ENCODE measurements at places on chromosomes 5 and 9. TPM values are rescaled to one million over a fixed set of nuclear protein-coding genes. Genes with fewer than 3 reads are reported as not detected.

- no peaks in the 10 kb centered on the region for H3K27me3 ChIP-seq
- H3K4me3 ChIP-seq = no peak overlapping the region
- no peak for DNase-seq
- H3K27ac ChIP-seq = no peak overlapping the region
- H3K4me1 ChIP-seq = no peaks in the 10 kb centered on the region
Observed at GRCh38 chr5:74286734-74287695, 353.5 kb downstream of the ENC1 start.

GRCh38 chr9:131809941-131810344 lies 70.1 kb upstream of the RAPGEF1 start:
- H3K4me3 ChIP-seq = no peak overlapping the region
- H3K27me3 ChIP-seq = no peaks in the 10 kb centered on the region
- peaks cover 3% of the 10 kb centered on the region for H3K36me3 ChIP-seq
- H3K4me1 ChIP-seq = peaks cover 36% of the 10 kb centered on the region
- H3K27ac ChIP-seq = no peak overlapping the region

DNA sequence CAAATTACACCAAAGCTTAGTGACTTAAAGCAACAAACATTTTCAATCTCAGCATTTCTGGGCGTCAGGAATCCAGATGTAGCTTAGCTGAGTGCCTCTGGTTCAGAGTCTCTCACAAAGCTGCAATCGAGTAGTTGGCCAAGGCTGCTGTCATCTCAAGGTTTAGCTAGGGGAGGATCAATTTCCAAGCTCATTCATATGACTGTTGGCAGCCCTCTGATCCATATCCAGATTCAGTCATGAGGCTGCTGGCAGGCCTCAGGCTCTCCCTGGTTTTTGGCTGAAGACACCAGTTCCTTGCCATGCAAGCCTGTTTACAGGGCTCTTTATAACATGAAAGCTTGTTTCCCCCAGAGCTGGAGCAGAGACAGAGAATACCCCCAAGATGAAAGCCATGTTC lies 419.5 kb upstream of the TLE4 start:
- no peaks in the 10 kb centered on the region for H3K27me3 ChIP-seq
- no peaks in the 10 kb centered on the region for H3K4me1 ChIP-seq
- H3K36me3 ChIP-seq = no peaks in the 10 kb centered on the region
- H3K27ac ChIP-seq = no peak overlapping the region

Gene RPL12
- total RNA-seq = 442 TPM

Gene TUBB4B
- total RNA-seq = 152 TPM
